Left kidney (tissue), 8 donors: ENCODE measurements at places on chromosomes 11 and 22.

GRCh38 chr22:43885319-43885671 is 6.5 kb downstream of the PNPLA5 start:
- DNase-seq, result no peak

- DNase-seq, result no peak
Observed at GRCh38 chr22:26321469-26321913, 107.6 kb upstream of the ASPHD2 start.

DNA sequence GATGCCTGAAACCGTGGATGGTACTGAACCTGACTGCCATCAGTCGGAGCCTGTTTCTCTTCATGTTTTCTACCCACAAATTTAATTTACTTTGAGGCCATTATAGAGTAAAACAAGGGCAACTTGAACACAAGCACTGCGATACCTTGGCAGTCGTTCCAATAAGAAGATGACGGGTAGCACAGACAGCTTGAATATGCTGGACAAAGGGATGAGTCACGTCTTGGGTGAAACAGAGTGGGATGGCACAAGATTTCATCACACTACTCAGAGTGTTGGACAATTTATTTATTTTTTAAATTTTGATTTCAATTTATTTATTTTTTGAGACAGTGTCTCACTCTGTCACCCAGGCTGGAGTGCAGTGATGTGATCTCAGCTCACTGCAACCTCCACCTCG is 5.7 kb downstream of the DIXDC1 start:
- no peak for DNase-seq

DNA sequence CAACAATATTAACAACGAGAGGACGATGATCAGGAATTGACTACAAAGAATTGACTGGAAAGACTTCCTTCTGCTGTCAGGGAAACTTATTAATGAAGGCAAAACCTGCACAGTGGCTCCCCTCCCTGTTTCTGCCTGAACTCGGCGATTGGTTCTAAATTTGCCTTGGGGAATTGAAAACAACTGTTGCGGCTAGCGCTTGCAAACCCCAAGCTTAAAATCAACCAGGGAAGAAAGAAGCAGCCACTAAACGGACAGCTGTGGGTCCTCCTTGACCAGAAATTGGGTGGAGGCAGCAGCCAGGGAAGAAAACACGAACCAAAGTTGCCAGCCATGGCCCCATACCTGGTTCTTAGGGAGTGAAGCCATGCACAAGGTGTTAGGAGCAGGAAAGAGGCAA is 383.5 kb upstream of the CADM1 start:
- no peak for DNase-seq

DNA sequence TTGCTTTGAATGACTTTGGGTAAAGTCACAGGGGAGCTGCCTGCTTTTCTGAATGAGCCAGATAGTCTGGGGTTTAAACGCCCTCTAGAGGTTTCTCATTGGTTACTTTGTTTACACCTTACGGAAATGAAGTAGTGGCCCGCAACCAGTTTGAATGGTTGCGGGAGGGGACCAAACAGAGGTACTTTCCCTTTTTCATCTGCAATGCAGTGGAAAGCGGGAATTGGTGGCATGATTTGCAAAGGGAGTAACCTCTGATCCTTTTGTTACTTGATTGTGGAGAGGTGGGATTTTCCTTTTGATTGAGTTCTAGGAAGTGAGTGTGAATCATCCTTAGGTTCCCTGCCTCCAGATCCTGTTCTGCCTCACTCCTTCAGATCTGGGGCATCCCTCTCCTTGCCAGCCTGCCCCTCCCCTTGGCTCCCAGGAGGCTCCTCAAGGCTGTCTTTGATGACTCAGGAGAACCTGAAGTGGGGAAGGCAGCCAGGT is 15.9 kb upstream of the GLYATL1 start:
- DNase-seq, result peak; percentile 39

GRCh38 chr11:77557553-77557952 is 32.2 kb upstream of the AQP11 start:
- no peak for DNase-seq
